ENCODE measurements at places on chromosomes 5 and 9.

DNA sequence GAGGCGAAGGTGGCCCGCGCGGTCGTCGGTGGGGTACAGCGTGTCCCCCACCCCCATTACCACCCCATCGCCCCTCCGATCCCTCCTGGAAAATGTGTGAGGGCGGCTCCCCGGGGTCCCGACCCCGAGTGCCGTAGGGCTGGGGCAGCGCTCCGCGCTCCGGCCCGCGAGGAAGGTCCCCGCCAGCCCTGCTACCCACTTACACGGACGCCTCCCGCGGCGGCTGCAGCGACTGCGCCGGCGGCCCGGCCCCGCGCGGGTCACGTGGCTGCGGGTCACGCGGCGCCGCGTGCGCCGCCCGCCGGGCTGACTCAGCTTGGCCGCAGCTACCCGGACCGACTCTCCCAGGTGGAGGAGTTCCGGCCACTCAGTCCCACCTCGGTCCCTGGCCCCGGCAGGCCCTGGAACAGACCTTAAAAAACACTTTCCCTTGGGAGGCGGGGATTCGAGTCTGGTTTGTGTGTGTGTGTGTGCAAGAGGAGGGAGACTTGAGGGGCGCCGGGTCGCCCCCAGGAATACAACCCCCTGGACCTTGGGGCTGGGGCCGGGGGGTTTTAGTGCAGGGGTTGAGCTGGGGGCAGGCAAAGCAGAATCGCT, at the start of gene GNPDA1:
Gene GNPDA1 (minus strand): TSS at position 236 of the 597 bp plus-strand sequence. CDS start 992 bp downstream, outside the sequence.
- DNase-seq: peak; percentile 93

- no peak for DNase-seq
These were observed 8.6 kb upstream of the PSAT1 start for GRCh38 chr9:78288214-78288892.

DNA sequence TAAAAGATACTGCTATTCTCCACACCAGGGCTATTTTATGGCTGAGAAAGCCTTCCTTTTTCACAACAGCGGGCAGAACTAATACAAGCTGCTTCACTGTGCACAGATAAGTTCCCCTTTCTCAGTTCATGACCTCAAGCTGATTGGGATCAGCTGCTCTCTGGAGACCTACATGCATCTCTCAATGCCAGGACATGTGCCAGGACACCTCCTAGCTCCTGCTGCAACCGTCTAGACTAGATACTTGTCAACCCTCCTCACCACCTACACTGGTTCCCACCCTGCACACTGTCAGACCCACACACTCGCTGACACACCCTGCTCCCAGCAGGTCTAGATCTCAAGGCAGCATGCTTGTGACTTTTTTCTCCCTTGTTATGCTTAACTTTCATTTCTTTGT, 39.8 kb downstream of the STARD4 start:
- no peak for DNase-seq

DNA sequence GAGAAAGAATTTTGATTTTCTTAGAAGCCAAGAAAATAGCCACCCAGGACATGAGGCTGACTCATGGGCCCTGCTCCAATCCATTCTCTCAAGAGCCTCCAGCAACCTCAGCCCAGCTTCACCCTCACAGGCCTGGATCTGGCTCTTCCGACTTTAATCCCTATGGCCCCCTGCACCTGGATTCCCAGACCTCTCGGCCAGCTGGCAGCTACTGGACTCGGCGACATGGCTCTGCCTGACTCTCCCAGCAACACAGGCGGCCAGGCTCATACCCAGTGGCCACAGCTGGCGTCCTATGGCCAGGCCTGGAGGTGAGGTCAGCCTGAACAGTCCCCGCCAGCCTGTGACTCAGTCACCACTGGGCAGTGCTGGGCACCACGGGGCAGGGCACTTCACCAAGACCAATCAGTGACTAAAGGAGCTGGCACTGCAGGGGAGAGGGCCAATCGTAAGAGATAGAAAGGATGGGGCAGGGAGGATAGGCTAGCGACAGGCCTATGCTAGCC, 6.2 kb upstream of the PDLIM4 start:
- peak; percentile 16 for DNase-seq

GRCh38 chr5:14125262-14125661, 17.9 kb upstream of the TRIO start:
- no peak for DNase-seq

DNA sequence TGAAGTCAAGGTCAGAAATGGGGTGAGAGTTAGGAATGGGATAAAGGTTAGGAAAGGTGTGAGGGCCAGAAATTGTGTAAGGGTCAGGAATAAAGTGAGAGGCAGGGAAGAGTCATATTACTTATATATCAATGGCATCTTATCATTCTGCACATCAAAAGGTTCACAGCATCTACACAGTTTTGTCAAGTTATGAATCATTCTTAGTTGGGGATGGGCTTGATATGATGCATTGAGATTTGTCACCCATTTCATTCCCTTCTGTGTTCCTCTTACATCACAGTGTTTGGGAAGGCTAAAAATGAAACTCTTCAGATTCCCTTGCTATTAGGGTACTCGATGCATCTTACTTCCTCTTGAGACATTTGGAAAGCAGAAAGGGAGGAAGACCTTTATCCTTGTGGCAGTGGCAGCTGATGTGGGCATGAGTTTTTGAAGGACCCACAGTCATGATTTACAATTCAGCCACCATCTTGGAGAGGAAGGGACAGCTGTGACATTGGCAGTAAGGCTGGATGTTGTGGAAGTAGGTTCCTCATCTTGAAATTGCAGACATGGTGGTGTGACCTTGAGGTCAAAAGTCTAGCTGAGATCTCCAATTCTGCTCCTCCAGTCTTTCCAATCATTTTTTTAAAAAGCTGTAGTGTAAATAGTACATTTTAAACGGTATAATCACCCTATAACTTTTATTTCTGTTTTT, 24.2 kb upstream of the NPR3 start:
- DNase-seq: no peak

DNA sequence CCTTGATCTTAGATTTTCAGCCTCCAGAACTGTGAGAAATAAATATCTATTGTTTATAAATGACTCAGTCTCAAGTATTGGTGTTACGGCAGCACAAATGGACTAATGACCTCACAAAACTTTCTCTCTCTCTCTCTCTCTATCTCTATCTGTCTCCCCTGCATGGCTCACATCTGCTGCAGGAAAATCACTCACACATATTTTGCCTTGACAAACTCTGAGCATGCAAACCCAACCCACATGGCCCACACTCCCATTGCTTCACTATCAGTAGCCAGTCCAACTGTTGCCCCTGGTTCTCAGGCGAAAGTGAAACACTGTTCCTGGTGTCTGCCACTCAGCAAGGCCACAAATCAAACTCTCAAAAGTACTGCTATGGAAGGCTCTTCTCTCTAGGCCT, 66.4 kb upstream of the PIK3R1 start:
- peak; percentile 39 for DNase-seq

GRCh38 chr5:123936548-123936947, 424.6 kb downstream of the CSNK1G3 start:
- no peak for DNase-seq

DNA sequence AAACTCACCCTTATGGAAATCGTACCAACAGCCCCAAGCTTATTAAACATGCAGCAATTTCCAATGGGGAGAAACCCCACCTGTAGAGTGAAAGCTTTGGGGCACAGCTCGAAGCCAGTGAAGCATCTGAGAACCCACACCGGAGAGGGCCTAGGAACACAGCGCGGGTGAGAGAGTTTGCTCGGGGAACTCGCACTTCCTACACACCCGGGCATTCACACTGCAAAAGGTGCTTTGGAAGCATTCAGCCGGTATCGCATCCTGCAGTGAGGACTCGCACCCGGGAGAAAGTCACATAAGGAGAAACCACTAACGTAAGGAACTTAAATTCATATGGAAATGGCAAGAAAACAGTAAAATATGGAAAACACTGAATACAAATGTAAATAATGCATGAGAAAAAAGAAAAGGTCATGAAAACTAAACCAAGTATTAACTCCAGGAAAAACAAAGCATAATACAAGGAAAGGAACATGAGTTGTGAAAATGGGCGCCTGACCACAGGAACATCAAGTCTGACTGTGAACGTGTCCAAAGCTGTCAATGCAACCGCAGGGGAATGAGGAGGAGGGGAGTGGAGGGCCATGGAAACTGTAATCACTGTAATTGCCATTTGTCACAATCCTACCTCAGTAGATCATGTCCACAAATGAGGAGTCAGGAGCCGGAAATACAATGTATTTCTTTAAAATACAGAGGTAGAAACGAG, 28.7 kb downstream of the CAMSAP1 start:
- no peak for DNase-seq

DNA sequence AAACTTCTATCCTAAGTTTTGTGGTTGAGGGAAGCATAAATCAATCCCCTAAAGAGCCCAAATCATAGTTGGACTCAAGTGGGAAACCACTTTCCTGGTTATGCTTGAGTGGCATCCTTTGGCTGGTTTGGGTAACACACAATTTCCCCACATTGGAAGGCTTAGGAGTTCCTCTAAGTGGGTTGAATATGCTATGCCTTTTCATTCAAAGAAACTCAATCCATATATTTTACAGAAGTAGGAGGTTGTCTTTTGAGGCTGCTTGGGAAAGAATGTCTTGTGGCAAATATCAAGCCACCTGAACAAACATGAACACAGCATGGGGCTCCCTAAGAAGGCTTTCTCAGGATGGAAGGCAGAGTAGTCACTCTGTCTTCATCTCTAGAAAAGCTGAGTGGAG, 121.1 kb downstream of the SPATA31D1 start:
- no peak for DNase-seq

DNA sequence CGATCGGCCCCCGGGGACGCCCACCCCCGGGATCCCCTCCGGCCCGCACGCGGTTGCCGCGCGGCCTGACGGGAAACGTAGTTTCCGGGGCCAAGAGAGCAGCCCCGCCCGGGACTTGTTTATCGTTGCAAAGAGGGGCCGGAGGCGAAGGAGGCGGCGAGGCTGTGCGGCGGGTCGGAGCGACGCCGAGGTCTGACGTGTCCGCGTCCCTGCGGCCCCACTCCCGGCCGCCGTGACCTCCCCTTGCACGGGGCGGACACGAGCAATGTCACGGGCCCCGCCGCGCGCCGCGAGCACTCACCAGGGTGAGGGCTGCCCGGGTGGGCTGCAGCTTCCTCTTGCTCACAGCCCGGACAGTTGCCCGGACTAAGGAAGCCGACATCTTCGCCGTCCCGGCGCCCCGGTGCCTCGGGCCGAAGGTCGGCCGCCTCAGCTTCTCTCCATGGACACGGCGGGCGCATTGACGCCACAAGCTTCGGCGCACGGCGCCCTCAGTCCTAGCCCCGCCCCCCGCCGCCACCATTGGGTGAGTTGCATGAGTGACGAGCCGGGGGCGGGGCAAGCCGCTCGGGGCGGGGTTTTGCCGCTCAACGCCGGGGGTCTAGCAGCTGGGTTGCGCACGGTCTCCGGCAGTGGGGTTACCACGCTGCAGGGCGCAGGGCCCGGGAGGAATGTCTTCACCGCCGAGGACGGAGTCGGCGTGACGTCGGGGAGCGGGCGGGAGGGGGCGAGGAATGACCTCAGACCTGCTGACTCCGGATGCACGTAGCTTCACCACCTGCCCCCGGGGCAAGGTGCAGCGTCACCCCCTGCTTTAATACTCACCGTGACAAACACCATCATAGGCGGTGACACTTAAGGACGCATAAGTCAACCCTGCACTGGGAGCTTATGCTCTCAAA, at the start of gene ISCA1:
Gene ISCA1 (minus strand): TSS at position 462 of the 902 bp plus-strand sequence. CDS start 80 bp downstream, at position 382.
- peak; percentile 94 for DNase-seq

DNA sequence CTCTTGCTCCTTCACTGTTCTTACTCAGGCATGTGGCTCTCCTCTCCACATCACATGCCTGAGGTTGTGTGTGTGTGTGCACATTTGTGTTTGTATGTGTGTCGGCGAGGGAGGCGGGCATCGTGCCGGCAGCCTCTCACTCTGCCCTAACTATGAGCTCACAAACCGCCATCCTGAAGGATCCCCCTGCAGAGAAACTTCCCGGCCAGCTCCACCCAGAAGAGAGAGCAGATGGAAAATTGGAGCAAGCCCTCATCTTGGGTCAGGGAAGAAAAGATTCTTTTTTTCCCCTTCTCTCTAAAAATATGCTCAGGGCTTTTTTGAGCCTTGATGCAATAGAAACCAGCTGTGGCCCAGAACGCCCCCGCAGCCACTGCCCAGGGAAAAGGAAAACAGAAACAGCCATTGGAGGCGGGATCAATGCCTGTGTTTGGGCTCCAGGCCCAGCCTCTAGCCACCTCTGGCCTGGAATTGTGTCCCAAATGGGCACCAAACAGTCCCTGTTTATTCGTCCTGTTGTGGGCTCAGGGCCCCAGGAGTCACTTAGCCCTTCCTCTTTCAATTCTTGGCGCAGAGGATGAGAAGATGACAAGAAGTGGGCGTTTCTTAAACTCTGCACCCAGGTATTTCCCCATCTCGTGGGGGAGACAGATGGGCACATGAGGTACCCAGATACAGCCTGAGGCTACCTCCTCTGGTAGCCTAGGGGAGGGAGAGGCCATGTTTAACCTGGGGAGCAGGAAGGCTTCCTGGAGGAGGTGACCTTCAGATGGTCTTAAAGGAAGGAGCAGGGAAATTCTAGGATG, 151.5 kb downstream of the RGS3 start:
- DNase-seq: peak; percentile 61

GRCh38 chr5:93497096-93497495, 83.9 kb downstream of the NR2F1-AS1 start:
- DNase-seq: no peak

DNA sequence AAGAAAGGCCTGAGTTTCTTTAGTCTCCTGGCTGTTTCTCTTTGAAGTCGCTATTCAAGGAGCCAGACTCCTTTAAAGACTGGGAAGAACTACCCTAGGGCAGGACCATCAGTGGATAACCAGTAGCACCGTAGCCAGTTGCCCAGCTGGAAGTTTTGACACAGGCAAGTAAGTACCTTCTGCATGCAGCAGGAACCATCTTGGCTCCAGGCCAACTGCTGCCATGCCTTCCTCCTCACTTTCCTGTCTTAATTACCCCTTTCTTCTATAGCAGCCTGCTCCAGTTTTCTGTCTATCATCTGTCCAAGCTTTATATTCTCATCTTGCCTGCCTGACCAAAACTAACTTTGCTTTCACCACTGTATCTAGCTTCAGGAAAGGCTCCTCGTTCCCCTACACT, 149.7 kb upstream of the SV2C start:
- DNase-seq: no peak

DNA sequence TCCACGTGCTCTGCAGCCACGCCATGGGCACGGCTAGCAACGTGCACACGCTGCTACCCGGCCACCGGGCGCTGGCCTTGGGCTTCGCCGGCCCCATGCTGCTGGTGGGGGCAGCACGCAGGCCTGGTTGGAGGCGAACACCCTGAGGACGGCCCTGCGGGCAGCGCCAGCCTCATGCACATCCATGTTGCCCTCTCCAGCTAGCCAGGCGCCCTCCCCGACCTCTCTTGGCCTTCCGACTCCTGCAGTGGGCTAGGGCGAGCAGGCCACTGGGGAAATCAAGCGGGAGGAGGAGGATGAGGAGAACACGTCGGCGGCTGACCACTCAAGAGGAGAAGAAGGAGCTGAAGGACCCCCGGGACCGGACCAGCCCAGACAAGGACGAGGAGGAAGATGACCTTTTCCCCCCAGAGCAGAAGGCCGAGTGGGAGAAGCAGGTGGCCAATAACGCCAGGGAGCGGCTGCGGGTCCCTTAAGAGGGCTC, 73.3 kb downstream of the INSL6 start:
- DNase-seq: no peak

GRCh38 chr5:150434464-150434863, 15.1 kb downstream of the RPS14 start:
- peak; percentile 72 for DNase-seq

- no peak for DNase-seq
These were observed 615.0 kb upstream of the RGMB start for GRCh38 chr5:98158440-98158839.

All from AG08395 (cell line).